ACHN (cell line): ENCODE measurements at places on chromosomes 7 and 10.
A peak's percentile ranks its signal among the peaks of the same experiment; 100 is the strongest.

DNA sequence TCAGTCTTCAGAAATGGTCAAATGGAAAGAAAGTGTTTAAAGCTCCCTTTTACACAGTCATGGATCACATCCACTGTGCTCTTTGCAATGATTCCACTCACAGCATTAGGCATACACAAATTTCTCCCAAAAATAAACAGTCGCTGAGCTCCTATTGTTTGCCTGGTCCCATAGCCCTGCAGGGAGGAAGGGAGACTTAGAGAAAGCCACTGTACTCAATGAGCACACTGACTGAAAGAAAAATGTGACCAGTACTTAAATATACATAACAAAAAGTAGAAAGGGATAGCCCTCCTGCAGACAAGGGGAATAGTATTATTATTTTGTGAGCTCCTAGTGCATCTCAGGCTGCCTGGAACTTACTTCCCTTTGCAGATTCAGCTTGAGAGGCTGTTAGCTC is 853.2 kb downstream of the GRID1 start:
- DNase-seq, result no peak

GRCh38 chr10:19580691-19581090 is 235.5 kb upstream of the PLXDC2 start:
- DNase-seq, result no peak

GRCh38 chr7:158646766-158647474 is 57.7 kb downstream of the NCAPG2 start:
- peak; percentile 59 for DNase-seq

GRCh38 chr10:33463011-33463410 is 128.5 kb upstream of the NRP1 start:
- no peak for DNase-seq

DNA sequence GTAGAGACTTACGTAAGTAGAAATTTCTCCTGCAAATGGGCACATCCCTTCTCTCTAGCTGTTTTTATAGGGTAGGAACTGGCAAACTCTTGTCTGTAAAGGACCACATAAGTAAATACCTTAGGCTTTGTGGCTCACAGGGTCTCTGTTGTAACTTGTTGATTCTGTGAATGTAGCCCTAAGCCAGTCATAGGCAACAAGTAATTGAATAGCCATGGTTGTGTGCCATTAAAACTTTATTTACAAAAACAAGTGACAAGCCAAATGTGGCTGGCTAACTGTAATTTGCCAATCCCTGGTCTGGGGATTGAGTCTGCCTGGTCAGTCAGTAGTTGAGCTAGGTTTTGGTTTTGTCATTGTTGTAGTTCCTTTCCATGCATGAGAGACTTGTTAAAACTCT is 5.3 kb upstream of the KLF6 start:
- no peak for DNase-seq

DNA sequence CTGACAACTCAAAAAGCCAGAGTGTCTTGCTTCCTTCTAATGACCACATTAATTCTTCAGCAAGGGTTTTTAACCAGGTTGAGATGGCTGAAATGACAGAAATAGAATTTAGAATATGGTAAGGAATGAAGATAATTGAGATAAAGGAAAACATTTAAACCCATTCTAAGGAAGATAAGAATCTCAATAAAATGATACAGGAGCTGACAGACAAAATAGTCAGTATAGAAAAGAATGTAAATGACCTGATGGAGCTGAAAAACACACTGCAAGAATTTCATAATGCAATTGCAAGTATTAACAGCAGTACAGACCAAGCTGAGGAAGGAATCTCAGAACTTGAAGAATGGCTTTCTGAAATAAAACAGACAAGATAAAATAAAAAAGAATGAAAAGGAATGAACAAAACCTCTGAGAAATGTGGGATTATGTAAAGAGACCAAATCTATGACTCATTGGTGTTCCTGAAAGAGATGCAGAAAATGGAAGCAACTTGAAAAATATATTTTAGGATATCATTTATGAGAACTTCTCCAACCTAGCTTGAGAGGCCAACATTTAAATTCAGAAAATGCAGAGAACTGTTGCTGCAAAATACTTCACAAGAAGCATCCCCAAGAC is 87.1 kb downstream of the SAMD9 start:
- DNase-seq, result no peak

GRCh38 chr7:20541608-20542349 is 73.7 kb upstream of the ABCB5 start:
- DNase-seq, result no peak
